ENCODE measurements at places on chromosomes 4 and X.

DNA sequence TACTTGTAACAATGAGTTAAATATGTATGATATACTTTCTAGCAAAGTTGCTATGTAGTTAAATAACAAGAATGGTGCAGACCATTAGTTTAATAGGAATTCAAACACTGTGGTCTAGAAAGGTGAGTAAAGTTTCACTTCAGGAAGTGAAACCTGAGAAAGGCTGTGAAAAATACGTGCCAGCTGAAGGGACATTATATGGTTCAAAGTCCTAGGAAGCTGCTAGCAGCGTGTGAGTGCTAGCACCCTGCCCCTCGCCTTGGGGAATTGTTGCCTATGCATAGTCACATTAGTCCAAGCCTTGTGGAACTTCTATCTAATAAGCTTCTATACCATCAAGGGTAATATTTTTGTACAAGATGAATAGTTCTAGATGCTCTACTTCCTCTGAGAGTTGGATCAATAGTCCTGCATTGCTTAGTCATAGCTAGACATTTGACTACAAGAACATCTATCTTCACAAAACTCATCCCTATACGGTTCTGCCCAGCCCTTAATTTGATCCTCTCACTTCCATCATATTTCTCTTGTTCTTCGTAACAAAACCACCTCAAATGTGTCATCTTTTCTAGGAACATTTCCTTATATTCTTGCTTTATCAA, 45.8 kb upstream of the ARSJ start:
- no peak for DNase-seq

- DNase-seq: no peak
Observed at GRCh38 chr4:114226968-114227760, 247.7 kb upstream of the ARSJ start.

DNA sequence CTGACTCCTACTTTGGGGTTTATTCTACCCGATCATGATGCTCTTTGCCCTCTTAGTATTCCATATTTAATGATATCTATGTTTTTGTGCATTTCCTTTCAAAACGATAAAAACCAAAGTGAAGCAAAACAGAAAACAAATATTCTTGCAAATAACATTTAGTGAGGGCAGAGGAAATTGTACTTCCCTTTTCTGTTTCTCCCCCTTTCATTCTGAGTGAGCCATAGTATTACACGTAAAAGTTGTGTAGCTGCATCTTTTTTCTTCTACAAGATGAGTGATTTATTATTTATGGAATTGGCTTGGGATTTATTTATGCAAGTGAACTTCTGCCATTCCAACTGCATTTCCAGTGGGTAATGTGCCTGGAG, 109.9 kb downstream of the AFF2 start:
- DNase-seq: no peak

GRCh38 chr4:32748498-32748897, 2028.3 kb downstream of the PCDH7 start:
- DNase-seq: no peak

DNA sequence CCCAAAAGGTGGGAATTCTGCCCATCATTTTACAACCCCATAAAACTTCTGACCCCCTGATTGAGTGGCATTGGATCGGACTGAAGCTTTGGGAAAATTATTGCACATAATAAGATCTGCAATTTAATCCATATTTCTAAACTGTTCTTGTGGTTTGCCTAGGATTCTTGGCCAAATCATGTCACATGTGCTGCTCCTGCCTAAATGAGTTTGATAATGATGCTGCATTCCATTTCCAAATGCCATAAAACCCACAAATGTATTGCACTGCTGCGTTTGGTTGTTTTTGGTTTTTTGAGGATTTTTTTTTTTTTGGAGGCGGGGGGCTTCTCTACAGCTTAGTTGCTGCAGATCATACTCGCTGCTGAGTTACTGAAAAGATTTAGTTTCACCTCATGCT, 153.6 kb downstream of the QDPR start:
- DNase-seq: no peak

- DNase-seq: no peak
Observed at GRCh38 chr4:145954924-145955339, 16.3 kb upstream of the ZNF827 start.

- no peak for DNase-seq
Observed at GRCh38 chr4:10762561-10762960, 78.0 kb upstream of the CLNK start.

DNA sequence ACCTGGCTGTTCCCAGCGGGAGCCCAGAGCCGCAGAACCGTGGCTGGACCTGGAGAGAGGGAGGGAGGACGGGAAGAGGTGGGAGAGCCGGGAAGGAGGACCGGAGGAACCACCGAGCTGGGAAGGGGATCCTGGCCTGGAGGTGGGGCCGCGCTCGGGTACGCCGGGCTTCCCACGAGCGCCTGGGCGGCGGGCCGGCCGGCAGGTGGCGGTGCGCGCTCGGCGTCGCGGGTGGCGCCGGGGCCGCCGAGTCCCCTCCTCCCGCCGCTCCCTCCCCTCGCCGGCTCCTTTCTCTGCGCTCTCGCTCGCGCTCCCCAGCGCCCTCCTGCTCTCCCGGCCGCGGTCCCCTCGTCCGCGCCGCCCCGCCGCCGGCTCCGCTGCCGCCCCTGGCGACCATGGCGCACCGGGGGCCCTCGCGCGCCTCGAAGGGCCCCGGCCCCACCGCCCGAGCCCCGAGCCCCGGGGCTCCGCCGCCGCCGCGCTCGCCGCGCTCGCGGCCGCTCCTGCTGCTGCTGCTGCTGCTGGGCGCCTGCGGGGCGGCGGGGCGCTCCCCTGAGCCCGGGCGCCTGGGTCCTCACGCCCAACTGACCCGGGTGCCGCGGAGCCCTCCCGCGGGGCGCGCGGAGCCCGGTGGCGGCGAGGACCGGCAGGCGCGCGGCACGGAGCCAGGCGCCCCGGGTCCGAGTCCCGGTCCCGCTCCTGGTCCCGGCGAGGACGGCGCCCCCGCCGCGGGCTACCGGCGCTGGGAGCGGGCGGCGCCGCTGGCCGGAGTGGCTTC, at the start of gene SORCS2:
Gene SORCS2, plus strand, starts transcription at position 287 of the 778 bp plus-strand sequence.
- peak; percentile 80 for DNase-seq

- DNase-seq: no peak
Observed at GRCh38 chr4:141328560-141329173, 108.0 kb downstream of the ZNF330 start.

DNA sequence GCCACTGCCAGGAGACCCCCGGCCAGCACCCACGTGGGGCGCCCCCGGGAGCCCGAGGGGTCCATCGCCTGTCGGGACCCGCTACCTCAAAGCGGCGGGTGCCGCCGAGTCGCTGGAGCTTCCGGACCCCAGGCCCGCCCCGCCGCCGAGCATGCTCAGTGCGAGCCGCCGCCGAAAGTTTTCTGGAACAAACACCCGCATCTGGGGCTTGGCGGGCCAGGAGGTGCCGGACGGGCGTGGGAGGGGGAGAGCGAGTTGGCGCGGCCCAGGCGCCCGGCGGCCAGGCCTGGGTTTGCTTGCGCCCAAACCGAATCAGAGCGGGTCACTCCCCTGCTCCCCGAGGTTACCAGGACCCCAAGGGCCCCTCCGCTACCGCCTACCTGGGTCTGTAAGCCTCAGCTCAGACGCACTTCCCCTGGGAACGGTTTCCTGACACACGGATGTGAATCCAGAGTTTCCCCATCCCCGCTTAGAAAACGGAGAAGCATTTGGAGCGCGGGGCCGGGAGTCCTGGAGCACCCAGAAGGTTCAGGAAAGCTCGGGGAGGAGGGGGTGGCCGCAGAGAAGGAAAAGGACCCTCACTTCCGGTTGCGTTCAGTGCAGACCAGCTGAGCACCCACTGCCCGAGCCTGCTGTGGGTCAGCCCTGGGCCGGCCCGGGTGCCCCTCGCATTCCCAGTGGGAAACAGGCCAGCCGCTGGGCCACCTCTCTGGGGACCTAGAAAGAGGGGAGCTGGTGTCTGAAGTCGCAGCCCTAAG, at the start of gene EVC2:
Gene EVC2, minus strand, starts transcription at position 111 of the 758 bp plus-strand sequence. Its CDS starts 46 bp downstream, at position 65.
- DNase-seq: peak; percentile 68

DNA sequence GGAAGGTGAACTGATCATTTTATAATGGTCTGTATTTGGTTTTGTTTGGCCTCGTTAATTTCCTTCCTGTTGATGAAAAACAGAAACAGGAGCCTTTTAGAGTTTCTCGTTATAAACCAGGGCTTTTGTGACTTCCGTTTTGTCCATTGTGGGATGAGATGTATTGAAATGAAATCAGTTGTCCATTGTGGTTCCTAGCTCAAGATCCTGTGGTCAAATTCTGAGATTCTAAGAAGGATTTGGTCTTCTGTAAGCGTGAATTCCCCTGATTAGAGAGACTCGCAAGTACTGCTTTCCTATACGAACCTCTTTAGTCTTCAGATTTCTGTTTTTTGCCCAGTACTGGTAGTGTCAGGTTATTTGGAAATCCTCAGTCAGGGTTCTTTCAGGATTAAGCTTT, 101.7 kb downstream of the RAPGEF2 start:
- no peak for DNase-seq

All from activated CD8-positive, alpha-beta memory T cell treated with anti-CD3 and anti-CD28 coated beads, Interleukin-2, amount 50 U/mL, for 48 hours (primary cell).